ENCODE measurements at places on chromosomes 3 and 15.
A peak's percentile ranks its signal among the peaks of the same experiment; 100 is the strongest.

DNA sequence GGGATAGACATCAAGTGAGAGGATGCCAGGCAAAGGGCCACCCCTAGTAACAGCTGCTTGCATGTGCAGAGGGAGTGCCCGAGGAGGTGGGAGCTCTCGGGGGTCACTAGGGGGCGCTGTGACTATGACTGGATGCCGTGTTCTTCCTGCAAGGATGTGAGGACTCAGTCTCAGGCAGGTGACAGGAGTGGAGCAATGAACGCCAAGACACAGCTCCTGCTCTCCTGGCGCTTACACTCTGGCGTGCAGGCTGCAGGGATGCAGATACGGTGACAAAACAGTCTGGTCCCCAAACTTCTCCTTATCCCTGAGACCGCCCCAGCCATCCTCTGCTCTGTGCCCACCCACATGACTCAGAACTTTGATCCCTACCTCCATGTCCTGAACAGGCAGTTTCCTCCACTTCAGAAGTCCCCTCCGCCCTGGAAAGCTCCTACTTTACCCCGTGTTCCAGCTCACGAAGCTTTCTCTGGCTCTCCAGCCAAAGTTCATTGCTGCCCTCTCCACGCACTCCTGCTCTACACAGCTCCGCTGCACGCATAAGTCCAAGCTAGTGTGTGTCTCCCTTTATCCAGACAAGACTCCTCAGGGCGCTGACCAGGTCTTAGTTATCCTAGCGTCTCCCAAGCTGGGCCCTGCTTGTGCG is 14.7 kb downstream of the RHOV start:
- peak; percentile 87 for DNase-seq

DNA sequence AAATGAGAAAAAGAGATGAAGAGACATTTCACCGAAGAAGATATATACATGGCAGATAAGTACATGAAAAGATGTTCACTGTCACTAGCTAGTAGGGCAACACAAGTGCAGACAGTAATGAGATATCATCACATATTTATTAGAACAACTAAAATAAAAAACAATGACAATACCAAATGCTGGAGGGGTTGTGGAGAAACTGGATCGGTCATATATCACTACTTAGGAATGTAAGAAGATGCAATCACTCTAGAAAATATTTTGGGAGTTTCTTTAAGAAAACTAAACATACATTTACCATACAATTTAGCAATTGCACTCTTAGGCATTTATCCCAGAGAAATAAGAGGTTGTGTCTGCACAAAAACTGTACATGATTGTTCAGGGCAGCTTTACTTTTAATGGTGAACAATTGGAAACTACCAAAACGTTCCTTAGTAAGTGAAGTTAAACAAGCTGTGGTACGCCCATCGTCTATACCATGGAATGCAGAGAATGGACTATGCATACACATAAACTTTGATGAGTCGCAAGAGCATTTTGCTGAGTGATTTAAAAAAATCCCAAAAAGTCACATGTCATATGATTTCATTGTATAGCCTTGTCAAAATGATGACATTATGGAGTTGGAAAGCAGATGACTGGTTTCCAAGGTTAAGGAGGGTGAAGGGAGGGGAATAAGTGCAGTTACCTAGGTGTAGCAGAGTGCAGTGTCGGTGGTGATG is 149.0 kb upstream of the UBE3A start:
- no peak for DNase-seq

DNA sequence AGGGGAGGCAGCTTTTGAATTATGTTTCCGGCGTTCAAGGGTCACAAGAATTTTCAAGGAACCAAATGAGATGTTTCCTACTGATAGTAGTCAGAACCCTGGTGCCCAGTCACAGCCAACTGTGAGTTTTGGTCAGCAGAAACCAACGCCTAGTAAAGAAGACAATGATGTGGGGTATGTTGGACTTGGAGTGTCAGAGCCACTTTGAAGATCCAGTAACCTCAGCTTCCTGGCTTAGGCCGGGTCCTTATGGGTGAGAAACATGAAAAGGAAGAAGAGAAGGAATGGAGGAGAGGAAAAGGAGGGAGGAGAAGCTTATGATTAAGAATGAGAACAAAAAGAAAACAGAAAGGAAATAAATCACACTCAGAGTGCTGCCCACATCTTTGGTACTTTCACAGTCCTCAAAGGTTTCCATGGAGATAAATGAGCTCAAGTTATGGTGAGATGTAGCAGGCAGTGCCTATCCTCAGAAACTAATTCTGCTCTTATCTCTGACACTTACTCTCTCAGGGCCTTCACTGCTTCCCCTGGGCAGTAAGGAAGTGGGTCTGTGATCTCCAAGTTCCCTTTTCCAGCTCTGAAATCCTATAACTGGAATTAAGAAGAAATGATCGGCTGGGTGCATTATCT is 2.0 kb upstream of the MCF2L2 start:
- DNase-seq, result no peak

DNA sequence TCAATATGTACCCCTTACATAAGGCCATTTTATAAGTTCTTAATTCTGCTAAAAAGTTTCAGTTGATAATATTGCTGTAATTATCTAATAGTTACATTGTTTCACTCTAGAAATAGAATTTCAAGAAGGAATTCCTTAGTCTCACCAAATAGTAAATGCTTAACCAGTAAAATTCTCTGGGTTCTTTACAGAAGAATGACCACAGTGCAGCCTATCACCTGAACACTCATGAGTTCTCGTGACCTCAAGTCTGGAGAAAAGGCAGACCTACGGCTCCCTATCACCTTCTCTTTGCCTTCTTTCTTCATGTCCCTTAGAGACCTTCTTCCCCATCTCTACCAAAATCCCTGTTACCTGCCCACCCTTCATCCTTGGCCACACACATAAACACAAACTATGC is 30.9 kb downstream of the CCDC191 start:
- no peak for DNase-seq

DNA sequence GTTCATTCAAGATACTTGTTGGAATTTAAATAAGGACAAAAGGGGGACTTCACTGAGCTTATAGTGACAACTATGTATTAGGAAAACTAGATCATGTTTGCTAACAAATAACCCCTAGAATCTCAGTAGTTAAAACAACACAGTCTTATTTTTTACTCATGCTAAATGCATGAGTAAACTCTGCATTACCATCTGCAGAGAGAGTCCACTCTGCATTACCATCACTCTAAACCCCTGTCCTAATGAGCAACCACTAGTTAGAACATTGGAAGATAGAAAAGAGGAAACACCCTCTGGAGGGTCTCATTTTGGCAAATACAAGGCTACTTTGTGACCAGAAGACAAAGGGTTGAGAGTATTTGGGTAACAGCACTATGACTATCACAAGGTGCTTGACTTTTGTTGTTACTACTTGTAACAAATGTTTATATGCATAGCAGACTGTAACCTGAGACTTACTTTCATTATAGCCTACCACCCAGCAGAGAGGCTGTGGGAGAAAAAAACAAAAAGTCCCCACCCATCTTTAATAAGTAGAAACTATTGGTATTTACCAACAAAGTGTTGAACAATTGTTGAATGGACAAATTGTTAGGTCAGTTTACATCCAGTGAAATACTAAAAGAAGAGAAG is 99.1 kb downstream of the OXSM start:
- no peak for DNase-seq

- DNase-seq, result no peak
These were observed 165.6 kb downstream of the OCA2 start for GRCh38 chr15:27933562-27933961.

GRCh38 chr3:76866729-76867408 is 173.0 kb upstream of the ROBO2 start:
- peak; percentile 16 for DNase-seq

GRCh38 chr3:127572186-127572585 is 18.3 kb downstream of the TPRA1 start:
- DNase-seq, result no peak

DNA sequence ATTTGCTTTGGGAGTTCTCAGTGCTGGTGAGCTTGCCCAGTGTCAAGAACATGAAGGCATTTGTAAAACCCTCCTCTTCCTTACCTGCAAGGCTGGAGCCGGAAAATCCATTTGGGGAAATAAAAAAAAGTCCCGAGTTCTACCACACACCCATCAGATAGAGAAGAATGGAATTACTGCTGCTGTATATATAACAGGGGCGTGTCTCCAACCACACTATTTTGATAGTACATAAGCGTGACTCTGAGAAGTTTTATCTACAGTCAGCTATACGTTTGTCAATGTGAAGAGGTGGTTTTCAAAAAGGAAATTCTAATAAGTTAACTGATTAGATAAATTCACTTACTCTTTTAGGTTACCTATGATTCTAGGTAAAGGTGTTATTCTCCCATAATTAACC is 1.3 kb upstream of the CPA3 start:
- no peak for DNase-seq

DNA sequence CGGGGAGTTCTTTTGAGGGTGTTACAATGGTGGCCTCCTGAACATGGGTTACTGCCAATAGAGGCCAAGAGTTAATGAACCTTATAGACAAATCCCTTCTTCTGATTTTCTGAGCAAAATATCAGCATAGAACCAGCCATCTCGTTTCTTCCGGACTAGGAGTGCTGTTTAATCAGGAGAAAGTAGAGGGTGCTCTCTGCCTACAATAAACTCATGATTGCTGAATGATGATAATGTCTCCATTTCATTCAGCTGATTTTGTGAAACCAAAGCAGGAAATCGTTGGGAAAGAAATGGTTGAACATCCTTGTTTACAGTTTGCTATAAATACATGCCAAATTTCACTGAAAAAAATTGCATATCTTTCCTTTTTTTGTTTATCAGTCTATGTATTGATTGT is 142.8 kb upstream of the PLSCR5 start:
- peak; percentile 7 for DNase-seq
